Cortex of kidney (tissue), 1 donor: ENCODE measurements at places on chromosomes 16 and 17.

GRCh38 chr16:57564571-57565270 is 22.3 kb downstream of the ADGRG5 start:
- no peak for DNase-seq

DNA sequence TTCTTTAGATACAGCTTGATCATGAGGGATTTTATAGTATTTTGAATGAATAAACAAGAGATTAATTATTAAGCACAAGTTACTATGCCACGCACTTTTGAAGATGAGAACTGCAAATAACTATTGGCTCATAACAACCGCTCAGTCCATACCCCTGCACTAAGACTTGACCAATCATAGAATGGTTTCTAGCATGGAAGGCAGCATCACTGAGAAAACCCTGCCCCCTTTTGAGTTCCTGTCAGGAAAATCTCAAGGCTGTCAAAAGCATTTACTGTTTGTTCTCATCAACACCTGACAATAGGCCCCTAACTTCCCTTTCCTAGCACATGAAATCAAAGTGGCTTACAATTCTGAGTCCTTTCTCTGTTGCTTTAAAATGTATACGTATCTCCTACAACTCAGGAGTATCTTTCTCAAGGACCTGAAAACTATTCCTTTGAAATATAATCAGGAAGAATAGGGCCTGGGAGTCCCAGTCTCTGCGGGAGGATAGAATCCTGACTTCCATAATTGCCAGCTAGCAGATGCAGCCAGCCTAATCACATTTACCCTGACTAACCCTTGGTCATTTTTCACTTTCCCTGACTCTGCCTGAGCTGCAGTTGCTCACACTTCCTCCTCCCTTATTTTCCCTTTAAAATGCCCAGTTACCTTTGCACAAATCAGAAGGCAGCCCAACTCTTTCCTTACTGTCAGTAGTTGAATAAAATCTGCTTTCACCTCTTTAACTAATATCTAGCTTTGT is 9.1 kb upstream of the MMD start:
- no peak for DNase-seq

DNA sequence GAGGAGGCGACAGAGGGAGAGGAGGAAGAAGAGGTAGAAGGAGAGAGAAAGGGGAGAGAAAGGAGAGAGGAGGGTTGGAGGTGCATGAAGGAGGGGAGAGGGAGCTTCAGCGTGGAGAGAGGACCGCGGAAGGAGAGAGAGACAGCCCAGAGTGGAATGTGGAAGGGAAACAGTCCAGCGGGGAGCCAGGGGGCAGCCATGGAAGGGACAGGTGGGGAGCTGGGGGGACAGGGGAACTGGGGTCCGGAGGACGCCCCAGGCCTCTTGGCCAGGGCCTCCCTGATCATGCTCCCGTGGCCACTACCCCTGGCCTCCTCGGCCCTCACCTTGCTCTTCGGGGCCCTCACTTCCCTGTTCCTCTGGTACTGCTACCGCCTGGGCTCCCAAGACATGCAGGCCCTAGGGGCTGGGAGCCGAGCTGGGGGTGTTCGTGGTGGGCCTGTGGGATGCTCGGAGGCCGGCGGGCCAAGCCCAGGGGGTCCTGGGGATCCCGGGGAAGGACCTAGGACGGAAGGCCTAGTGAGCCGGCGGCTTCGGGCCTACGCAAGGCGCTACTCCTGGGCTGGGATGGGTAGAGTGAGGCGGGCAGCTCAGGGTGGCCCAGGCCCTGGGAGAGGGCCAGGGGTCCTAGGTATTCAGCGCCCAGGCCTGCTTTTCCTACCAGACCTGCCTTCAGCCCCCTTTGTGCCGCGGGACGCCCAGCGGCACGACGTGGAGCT is 759 bp downstream of the ASPHD1 start:
- DNase-seq: no peak

DNA sequence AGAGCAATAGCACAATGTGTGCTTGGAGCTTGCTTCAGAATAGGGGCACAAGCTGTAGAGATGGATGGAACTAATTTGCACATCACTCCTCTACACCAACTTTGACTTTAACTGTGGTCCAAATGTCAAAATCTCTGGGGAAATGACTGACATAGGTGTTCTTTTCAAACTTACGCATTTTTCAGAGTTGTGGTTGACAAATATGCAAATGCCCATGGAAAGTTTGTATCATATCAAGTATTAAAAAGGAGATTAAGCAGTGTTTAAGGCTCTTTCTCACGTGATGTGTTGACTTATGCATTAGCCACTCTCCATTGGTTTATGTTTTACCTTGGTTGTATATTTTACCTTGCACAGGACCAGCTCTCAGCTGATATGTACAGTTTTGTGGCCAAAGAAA is 77.1 kb downstream of the ELAC2 start:
- DNase-seq: no peak

GRCh38 chr16:72094266-72094610 is 591 bp downstream of the DHX38 start:
- no peak for DNase-seq

DNA sequence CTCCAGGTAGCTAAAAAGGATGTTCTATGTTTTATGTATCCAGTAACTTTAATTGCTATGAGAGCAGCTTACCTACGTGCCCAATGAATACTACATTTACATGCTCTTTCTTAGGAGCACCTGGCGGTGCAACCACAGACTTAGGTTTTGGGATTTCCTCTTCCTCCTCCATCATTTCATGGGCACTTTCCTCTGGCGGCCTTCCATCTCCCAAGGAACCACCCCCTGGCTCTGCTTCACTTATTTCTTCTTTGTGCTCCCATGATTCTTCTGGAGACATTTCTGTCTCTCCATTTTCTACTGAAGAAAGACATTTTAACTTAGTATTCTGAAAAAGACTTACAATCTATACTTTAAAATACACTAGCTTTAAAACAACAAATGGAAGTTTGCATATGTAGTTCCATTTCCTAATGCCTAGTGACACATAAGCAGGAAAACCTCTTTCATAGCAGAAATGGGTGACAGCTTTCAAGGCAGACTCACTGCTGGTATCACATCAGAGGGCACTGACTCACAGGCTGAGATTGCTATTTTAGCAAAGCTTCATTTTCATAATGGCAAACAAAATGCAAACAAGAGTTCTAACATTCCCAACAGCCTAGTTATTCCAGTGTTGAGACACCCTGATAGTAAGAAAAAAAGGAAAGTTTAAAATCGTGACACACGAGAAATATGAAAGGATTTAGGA is 19.1 kb downstream of the GSPT1 start:
- DNase-seq: no peak

DNA sequence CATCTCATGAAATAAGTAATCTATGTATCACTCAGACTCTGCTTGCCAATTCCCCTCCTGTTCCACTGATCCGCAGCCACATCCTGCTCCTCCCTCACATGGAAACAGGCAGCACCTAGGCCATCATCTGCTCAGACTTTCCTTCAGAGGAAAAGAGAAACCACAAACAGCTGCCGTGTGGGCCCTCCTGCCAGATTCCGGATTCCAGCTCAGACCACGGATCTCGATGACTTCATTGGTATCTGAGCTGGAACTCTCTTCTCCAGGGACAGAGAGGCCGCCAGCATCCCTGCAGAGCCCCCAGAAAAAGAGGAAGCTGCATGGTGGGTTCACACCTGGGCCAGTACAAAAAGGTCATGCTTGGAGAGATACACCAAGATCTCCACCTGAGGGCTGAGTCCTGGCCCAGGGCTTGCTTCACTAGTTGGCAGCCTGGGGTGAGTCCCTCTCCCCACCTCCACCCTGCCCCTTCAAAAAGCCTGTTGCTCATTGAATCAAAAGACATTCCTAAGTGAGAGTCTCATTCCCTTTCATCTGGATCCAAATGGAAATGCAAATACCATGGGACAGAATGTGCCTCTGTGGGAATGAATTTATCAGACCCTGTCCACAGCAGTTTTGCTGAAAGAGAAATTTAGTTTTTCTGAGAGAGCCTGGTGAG is 47.2 kb downstream of the HOXB1 start:
- DNase-seq: no peak

GRCh38 chr16:56628486-56629350 is 3.1 kb downstream of the MT1E start:
- no peak for DNase-seq

DNA sequence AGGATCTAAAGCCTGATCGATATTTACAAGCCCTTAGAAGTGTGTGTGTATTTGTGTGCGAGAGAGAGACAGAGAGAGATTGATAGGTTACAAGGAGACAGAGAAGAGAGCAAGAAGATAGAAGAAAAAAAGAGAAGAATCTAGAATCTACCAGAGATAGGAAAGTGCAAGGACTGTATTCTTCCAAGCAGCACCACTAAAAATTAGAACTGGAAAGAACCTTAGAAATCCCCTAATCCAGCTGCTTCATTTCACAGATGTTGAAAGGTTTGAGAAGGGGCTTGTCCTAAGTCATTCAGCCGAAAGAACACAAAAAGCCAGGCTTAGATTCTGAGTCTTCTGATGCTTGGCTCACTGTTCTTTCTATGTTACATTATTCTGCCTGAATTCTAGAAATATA is 92.2 kb downstream of the HS3ST3A1 start:
- DNase-seq: no peak

DNA sequence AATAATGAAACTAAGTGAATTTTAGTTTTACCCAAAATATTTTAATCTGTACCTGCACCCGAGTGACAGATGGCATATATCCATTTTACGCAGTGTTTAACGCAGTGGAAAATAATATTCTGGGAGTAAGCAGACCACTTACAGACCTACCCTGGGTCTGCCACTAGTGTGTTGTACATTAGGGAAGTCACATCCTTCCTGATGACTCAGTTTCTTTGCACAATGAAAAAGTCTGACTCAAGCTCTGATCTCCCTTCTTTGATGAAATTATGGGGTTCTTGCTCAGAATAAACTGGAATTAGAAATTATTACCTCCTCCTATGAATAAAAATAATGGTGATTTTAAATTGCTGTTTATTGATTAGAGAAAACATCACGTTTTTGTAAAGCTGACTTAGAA is 123.2 kb upstream of the AXIN2 start:
- no peak for DNase-seq

- DNase-seq: no peak
Measured at GRCh38 chr17:71260366-71260940, 860.4 kb upstream of the SOX9 start.

GRCh38 chr16:78988361-78988969 is 612.1 kb downstream of the MAF start:
- DNase-seq: no peak
